Right hindlimb (tissue), 1 donor: ENCODE measurements at places on chromosomes 1 and 21.

DNA sequence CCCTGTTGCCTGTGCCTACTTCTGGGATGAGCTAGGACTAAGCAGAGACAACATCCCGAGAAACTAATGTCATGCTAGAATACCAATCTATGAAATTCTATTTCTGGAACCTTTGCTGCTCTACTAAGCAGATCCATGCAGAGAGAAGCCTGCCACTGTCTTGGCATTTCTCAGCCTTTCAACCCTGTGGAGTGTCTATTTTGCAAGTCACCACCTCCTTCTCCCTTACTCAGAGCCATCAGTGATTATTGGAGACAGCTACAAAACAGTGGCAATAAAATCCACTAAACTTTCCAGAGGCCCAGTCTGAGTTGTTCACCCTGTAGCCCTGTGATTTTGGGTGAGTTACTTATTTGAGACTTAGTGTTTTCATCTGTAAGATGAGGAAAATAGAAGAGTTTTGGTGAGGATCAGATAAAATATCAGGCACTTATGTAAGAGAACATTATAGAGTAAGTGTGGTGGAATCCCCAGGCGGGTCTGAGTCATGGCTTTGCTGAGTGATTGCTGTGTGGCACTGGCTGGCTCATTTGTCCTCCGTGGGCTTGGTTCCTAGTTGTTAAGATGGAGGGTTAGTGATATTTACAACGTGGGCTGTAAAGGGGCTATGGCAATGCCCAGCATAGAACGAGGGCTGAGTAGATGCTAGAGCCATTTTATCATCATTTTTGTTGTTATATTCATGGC is 61.1 kb downstream of the FMN2 start:
- no peak for DNase-seq

DNA sequence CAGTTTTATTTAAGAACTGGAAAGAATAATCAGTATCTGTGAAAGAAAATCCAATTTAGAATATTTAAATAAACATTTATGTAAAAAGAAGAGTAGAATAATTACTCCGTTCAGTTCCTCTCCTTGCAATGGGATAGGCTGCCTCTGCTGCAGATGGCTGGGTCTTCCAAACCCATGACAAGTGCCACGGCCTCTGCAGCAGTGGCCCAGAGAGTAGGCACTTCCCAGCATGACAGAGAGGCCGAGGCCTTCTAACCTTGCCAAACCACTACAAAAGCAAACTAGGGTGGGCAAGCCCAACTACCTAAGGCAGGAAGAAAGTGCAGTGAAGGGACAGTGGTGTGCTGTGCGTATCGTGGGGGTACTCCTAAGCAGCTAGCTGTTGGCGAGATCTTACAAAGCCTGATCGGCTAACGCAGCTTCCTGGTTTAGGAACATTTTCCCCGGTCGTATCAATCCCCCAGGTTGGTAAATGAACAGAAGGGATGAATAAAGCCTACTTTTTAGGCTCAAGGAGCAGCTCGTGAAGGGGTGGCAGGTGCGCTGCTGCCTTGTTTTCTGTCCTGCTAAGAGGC is 14.5 kb downstream of the ICMT start:
- DNase-seq, result no peak

DNA sequence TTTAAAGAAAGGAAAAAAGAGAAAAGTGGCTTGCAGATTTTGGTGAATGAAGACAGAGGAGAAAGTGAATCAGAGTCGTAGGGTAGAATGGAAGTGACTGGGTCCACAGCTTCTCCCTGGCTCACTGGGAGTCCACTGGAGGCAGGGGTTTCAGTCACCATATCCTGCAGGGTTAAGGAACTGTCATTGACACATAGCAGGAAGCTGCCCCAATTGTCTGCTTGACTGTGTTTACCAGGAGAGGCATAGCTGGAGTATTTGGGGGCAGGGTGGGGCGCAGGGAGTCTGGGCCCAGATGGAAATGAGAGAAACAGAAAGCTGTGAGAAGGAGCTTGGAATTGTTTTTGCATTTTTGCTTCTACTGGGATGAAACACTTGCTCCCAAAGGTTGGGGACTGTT is 228.8 kb upstream of the CSF3R start:
- DNase-seq, result no peak

GRCh38 chr1:110118636-110119396 is 6.6 kb downstream of the UBL4B start:
- no peak for DNase-seq

DNA sequence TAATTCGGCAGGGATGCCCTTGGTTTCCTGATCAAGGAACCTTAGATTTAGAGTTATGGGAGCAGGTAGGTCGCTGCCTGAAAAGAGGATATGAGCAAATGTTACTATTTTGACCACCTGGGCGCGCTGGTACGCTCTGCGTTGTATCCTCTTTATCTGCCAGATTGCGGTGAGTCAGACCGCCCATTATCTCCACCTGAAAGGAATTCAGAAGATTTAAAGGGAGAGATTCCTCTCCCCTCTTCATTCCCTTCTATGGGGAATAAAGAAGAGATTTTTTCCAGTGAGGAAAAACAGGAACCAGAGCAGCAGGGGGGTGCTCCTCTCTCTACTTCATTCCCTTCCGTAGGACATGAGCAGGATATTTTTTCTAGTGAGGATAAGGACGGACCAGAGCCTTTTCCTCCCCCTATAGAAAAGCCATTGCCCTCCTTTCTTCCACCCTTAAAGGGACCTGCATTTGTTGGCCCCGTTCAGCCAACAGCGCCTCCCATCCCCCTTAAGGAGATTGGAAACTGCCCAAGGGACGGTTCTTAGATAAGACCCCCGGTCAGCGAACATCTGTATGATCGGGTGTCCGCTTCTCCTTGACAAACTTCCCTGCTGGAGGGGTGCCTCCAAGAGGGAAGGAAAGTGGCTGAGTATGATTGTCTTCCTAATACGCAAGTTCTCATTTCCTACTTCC is 34.1 kb downstream of the CLCA1 start:
- no peak for DNase-seq

- DNase-seq, result no peak
These were observed 9.9 kb upstream of the TRABD2B start for GRCh38 chr1:48007047-48007446.

- no peak for DNase-seq
These were observed 616.9 kb downstream of the KIF26B start for GRCh38 chr1:245771511-245772281.

DNA sequence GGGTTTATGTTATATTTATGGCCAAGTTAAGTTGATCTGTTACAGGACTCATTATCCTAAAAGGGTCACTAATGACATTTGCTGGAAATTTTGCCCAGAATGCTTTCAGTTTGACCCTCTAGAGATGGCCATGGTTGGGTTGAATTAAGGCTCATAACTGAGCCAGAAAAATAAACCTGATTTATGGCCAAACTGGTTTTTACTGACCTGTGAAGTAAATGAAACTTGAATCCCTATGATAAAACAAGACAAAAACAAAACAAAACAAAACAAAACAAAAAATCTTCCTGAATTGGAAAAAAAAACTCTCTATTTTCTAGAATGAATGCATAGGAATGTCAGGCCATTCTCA is 72.5 kb upstream of the CLDN14 start:
- DNase-seq, result no peak
